CD4-positive, alpha-beta T cell treated with Interleukin-1 beta for 1 hour (primary cell): ENCODE measurements at places on chromosomes 13 and 19.

DNA sequence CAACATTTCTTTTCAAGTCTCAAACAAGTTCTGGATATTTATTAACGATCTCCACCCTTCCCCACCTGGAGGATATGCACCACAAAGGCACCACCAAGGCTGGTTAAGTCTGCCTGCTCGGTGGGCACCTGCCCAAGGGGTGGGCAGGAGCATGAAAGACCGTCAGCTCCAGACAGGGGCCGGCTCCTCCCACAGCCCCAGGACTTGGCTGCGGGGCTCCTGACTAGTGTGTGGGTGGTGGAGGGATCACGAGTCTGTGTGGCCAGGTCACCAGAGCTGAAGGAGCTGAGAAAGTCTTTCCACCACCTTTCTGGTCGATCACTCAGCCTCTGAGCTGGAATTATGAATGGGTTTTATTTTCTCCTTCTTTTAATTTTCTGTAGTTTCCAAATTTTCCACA is 7.8 kb downstream of the SLC7A1 start:
- DNase-seq = no peak

DNA sequence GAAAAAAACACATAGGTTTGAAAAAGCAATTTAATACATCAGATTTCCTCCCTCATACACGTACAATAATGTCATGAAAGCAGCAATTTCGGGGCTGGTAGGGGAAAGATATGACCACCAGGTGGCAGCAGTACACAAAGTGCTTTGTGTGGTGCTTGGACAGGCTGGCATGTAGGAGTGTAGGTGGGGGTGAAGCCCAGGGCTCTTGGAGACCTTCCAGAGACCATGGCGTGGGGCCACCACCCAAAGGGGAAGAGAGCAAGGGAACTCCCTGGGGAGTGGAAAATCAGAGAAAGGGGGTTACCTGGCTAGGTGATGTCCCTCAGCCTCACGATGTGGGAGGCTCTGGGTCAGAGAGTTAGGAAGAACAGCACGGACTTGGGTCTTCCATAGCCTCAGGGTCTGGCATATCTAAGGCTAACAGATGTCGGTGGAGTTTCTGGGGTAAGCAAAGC is 11.8 kb upstream of the CCNA1 start:
- peak; percentile 60 for DNase-seq

DNA sequence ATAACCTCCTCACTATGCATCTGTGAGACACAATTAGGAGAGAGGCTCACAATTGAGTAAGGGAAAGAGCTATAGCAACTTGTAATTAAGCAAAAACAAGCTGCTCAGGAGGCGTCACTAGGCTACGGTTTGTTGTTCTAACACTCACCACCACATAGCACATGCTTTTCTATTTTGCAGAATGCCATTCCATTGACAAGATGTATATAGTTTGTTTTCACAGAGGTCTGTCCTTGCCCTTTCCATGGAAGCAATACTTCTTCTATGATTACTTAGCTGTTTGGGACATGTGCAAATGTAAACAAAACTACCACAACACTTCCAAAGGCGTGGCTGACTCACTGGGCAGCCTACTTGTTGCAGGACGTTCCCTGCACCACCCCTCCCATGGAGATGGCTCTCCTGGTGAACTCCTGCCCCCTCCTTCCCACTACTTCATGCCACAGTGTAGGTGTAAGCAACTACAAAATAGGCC is 33.9 kb upstream of the FAM216B start:
- DNase-seq = no peak

- DNase-seq = no peak
Observed at GRCh38 chr13:112065521-112065866, 1.5 kb upstream of the SOX1 start.

DNA sequence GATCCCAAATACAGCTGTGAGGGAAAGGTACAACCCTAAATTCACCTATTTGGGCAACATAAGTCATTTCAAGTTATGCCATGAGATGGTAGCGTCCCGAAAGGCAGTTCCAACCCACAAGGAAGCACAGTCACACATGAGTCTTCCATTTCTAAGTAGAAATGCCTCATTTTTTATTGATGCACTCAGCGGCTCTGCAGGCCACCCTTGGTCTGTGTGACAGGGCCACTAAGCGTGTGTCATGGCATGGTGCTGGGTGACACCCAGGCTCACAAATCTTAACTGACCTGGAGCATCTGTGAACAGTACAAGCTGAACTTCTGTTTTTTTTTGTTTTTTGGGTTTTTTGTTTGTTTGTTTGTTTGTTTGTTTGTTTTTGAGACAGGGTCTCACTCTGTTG is 15.1 kb downstream of the RAB20 start:
- DNase-seq = no peak

- DNase-seq = no peak
Observed at GRCh38 chr19:4052993-4053422, 13.7 kb downstream of the ZBTB7A start.

DNA sequence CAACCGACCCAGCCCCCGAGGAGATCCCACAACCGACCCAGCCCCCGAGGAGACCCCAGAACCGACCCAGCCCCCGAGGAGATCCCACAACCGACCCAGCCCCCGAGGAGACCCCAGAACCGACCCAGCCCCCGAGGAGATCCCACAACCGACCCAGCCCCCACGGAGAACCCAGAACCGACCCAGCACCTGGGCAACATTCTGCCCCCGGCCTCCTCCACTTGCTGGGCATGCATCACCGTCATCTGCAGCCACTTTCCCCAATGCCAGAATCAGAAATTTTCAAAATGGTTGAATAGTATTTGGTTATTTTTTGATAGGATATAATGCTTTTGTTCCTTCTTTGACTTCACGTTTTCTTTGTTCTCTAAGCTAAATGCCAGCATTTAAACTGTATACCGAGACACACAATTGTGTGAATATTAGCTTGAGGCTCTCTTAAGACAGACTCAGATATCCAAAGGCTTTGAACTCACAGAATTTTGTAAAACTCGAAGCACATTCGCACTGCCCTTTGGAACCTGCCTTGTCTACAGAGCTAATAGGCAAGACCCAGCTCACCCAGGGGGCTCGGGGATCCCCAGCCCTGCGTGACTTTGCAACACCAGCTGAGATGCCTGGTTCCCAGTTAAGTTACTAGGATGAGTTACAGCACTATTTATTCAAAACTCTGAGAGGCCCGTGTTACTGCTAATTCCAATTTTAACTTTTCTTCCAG is 15.5 kb upstream of the RASA3 start:
- no peak for DNase-seq

DNA sequence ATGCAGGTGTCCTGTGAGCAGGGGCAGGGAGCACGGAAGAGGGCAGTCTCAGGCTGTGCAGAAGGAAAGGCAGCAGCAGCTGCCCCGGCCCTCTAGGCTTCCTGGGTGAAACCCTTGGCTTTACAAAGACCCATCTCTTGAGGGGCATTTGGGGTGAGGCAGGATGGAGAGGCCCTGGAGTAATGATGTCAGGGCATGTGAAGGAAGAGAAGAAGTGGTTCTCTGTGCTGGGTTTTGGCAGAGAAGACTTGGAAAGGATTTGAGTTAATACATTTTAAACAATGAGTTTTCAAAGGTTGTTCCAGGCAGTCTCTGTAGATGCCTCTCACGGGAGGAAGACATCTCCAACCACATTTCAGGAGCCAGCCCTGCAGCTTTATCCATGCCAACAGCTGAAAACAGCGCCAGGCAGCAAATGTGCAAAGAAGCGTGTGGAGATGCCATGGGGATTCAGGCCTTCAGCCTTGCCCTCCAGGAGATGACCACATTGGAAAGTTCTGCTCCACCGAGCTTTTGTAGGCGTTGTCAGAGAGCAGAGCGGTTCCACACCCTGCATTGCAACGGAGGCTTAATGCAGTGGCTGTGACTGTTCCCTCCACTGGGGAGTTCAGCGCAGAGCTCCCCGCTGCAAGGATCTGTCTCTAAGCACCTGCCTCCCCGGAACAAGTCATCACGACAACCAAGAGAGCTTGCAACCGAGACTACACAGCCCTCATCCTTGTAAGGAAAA is 322.8 kb downstream of the UQCRFS1 start:
- no peak for DNase-seq

GRCh38 chr19:40625406-40626120 is 24.4 kb downstream of the LTBP4 start:
- DNase-seq = no peak

DNA sequence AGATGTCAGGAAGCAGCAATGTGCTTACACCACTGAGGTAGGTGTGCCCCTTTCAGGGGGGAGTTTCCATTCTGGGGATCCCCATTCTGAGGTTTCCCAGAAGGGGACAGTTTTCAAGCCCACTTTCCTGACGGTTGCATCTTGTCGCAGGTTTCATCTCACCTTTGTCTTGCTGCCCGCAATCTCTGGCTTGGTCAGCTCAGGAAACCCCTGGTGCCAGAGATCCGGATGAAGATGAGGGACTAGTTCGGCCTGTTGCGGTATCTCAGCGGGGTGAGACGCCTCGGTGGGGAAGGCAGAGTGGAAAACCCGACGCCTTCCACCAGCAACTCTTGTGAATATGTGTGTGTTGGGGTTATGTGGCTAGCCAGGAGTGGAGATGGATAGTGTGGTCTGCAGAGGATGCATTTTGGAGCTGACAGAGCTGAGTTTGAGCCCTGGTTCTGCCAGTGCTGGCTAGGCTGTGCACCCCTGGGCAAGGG is 13.1 kb downstream of the TNFSF9 start:
- no peak for DNase-seq

GRCh38 chr19:13398780-13399726 is 107.2 kb downstream of the CACNA1A start:
- no peak for DNase-seq

DNA sequence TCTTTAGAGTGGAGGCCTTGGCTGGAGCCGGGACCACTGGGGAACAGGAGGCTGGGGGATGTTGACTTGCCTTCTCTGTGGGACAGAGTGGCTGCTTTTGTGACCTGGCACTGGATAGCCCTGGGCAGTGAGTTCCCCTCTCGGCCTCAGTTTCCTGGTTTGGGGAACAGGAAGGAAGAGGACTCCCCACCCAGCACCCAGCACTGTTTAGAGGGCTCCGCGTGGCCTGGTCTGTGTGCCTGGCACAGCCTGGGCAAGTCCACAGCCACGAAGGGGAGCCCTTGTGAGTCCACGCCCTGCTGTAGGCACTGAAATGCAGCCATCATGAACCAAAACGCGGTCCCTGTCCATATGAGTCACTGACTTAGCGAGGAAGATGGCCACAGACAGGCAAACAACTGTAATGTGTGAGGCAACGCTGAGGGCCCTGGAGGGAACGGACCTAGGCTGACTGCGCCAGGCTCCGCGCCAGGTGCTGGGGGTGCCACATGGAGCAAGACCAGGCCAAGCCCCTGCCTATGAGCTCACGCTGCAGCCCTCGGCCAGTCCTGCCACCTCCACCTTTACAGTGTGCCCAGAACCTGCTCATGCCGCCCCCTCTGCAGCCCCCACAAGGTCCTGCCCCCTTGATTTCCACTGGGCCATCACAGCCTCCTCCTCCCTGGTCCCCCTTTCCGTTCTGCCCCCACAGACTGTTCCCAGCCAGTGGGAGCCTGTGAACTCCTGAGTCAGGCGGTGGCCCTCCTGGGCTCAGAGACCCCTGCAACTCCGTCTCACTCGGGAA is 35.5 kb downstream of the PAK4 start:
- no peak for DNase-seq

- no peak for DNase-seq
Observed at GRCh38 chr13:40052954-40053353, 397.5 kb downstream of the COG6 start.

- DNase-seq = no peak
Observed at GRCh38 chr13:85536706-85537105, 262.5 kb downstream of the SLITRK6 start.

- peak; percentile 68 for DNase-seq
Observed at GRCh38 chr19:3801412-3802096, 15.4 kb upstream of the MATK start.

DNA sequence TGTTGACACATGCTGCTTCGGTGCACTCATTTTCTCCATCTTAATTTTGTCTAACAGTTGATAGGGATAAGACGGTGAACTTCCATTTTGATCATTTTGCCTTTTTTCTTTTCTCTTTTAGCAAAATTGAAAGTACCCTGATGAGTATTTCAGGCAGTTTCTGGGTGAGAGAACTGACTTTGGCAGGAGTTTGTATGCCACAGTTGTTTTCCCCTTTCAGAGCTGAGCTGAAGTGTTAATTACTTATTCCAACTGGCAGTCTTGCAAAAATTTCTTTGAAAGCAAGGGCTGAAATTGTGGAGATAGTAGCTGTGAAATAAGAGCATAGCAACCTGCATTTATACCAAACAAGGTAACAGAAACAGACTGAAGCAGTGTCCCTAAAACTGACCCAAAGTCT is 180.2 kb downstream of the SLITRK5 start:
- no peak for DNase-seq

DNA sequence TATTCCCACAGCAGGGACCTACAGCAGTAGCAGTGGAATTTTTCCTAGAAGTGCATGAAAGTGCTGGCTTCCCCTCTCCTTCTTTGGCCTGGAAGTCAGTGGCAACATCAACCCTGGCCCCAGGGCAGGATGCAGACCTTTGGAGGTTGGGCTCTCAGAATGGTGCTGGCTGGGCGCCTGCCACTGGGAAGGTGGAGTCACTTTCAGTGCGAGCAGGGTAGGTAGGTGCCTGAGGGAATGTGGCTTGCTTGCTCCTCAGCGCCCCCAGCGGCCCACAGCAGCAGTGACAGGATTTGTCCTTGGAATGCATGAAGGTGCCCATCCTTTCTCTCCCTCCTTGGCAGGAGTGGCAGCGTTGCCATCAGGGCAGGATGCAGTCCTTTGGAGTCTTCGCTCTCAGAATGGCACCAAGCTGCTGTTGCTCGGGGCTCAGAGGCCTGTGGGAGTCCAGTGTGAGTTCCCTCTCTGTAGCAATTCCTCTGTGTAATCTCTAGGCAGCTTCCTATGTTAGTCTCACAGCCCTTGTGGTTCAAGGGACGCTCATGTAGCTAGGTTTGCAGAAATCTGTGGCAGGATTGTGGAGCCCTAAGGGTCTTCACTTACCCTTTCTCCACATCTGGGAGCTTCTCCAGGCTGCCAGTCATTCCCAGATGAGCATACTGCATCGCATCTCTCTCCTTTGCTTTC is 354.4 kb upstream of the DACH1 start:
- DNase-seq = no peak

DNA sequence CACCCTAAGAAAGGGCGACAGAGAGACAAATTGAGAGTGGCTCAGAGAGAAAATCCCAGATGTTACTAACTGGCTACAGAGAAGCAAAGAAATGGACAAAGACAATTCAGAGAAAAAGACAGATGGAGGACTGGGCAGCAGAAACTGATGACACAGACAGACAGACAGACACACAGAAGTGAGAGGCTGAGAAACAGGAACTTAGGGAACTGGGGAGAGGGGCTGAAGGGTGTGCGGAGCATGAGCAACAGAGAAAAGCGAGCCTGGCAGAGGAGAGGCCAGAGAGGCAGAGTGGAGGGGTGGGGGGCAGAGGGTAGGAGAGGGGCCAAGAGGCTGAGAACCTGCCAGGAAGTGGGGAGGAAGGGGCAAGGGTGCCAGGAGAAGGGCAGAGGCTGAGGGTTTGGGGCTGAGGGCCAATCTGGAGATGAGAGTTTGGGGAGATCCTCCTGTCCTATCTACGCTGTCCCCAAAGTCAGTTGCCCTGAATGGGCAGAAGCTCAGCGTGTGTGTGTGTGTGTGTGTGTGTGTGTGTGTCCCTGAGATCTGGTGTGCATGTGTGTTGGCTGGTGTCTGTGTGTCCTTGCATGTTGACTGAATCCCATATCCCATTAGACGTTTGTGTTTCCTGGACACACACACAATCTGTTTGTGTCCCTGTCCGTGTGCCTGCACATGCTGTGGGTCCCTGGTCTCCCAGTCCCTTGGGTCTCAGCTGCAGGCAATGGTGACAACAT is 5.6 kb upstream of the ERFL start:
- DNase-seq = no peak
